Stimulated activated naive CD8-positive, alpha-beta T cell treated with anti-CD3 and anti-CD28 coated beads, Interleukin-15, amount 100 ng/mL, for 72 hours (primary cell): ENCODE measurements at places on chromosomes 6 and 20.

DNA sequence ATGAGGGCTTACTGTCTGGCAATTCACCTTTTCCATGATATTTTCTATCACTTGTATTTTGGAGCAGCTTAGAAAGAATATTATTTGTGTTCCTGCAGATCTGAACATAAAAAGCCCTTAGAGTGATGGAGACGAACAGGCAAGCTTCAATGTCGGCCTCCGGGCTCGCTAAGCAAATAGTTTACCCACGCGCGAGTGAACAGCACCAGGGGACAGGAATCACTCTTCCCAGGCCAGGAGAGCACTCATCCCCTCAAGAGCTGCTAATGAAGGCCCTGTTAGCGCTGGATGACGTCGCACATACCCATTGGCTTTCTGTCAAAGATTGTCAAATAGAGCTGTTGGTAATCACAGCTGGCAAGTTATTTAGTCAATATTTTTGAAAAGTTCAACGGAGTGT lies 395.7 kb downstream of the ZFAND3 start:
- no peak for DNase-seq

GRCh38 chr6:34236131-34236442 lies 586 bp upstream of the HMGA1 start:
- DNase-seq, result peak; percentile 65

- no peak for DNase-seq
Measured at GRCh38 chr20:44621939-44622338, 29.6 kb downstream of the ADA start.

DNA sequence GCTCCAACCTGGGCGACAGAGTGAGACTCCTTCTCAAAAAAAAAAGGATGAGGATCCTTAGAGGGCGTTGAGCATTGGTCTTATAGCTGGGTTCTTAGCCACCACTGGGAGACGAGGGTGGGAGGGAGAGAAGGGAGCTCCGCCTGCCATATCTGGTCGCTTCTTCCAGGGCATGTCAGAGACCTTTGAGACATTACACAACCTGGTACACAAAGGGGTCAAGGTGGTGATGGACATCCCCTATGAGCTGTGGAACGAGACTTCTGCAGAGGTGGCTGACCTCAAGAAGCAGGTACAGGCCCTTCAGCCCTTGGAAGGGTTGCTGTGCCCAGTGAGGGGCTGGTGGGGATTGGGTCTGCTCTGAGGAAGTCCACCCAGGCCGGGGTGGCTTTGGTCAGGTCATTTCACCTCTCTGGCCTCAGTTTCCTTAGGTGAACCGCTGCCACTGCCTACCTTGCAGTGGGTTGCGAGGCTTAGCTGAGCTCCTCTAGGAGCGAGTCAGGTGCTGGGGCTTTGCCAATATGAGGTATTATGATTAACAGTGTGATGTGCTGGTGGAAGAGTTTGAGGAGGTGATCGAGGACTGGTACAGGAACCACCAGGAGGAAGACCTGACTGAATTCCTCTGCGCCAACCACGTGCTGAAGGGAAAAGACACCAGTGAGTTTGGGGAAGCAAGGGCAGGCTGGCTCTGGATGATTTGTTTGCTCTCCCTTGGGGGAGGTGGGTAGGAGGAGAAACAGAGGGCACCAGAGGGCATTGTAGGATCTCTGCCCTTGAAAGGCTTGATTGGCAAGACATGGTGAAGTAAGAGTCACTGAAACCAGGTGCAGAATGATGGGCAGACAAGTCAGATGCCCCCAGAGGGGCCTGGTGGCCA lies 8.5 kb downstream of the CNPY3 start:
- DNase-seq, result no peak

GRCh38 chr6:28587746-28588075 lies 62.0 kb downstream of the GPX5 start:
- no peak for DNase-seq

DNA sequence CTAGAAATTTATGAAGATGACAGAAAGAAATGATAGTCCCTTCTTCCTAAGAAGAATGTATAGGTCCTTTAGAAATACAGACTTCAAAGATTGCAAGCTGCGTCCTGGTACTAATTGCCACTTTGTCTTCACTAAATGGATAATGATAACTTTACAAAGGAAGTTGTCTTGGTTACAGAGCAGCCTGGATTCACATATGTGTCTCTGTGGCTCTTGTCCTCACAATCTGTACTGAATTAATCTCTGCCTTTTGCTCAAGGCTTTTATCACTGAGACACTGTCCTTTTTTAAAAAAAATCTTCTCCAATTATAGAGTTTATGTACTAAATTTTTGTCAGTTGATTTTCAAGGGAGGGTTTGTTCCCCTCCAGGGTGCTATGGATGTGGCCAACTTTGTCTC lies 17.5 kb upstream of the MRAP2 start:
- no peak for DNase-seq

- DNase-seq, result no peak
Measured at GRCh38 chr6:71033890-71034289, 77.0 kb upstream of the B3GAT2 start.

DNA sequence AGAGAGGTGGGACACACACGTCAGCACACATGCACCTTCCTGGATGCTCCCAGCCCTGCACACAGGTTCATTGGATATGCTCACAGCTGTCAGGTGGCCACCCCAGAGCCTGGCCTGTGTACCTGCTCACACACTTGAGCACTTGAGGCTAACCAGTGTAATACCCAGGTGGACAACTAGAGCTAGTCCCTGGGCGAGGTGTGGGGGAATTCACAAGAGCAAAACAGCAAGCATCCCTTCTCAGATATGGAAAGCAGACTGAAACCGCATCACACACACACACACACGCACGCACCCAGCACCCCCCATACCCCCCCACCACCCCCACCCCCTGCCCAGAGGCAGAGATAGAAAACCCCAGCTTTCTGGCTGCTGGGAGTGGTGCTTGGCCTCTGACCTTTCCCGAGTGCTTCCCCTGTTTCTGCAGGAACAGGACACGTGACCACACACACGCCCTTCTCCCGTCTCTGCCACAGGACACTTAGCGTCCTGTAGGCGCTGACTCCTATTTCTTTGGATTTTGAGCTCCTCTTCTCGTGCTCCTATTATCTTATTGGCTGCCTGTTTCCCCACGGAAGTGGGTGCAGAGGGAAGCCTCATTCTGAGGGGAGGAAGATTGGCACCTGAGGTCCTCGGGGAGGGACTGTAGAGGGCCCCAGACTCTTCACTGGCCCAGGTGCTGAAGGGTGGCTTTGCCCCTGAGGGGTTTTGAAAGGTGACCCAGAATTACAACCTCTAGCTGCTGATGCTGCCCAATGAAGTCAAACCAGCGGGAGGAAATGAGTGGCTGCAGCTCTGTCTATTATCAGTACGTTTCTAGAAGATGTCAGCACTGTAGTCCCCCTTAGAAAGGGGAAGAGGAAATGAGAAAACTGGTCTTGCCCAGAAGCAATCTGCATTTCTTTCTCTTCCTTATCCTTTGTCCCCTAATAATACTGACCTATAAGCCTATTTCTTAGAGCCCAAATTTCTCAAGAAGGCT lies 65.8 kb downstream of the SYTL3 start:
- no peak for DNase-seq

GRCh38 chr6:150627585-150628025 lies 27.9 kb downstream of the PLEKHG1 start:
- DNase-seq, result no peak

GRCh38 chr6:149859368-149859767 lies 4.8 kb downstream of the LRP11 start:
- DNase-seq, result no peak

GRCh38 chr6:151808371-151809241 lies 1.1 kb downstream of the ESR1 start:
- no peak for DNase-seq

DNA sequence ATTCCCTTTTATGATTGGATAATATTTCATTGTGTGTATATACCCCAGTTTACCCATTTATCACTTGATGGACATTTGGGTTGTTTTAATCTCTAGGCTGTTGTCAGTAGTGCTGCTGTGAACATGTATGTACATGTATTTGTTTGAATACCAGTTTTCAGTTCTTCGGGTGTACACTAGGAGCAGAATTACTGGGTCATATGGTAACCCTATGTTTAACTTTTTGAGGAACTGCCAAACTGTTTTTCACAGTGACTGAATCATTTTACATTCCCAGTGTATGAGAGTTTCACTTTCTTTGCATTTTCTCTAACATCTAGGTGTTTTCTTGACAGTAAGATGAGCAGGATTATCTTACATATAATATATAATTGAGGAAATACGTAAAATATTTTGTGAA lies 44.7 kb upstream of the ADIG start:
- DNase-seq, result no peak

GRCh38 chr20:41245086-41245707 lies 72.3 kb downstream of the ZHX3 start:
- peak; percentile 7 for DNase-seq

- no peak for DNase-seq
Measured at GRCh38 chr6:37507690-37508421, 8.2 kb upstream of the CCDC167 start.

- no peak for DNase-seq
Measured at GRCh38 chr6:109255946-109256640, 126.2 kb downstream of the CD164 start.

- DNase-seq, result no peak
Measured at GRCh38 chr6:101429270-101429669, 35.8 kb downstream of the GRIK2 start.

- no peak for DNase-seq
Measured at GRCh38 chr6:146886587-146887446, 288.0 kb downstream of the ADGB start.

GRCh38 chr20:63357921-63358905 lies 2.9 kb downstream of the CHRNA4 start:
- DNase-seq, result no peak

- no peak for DNase-seq
Measured at GRCh38 chr6:79841577-79842375, 105.6 kb downstream of the ELOVL4 start.

DNA sequence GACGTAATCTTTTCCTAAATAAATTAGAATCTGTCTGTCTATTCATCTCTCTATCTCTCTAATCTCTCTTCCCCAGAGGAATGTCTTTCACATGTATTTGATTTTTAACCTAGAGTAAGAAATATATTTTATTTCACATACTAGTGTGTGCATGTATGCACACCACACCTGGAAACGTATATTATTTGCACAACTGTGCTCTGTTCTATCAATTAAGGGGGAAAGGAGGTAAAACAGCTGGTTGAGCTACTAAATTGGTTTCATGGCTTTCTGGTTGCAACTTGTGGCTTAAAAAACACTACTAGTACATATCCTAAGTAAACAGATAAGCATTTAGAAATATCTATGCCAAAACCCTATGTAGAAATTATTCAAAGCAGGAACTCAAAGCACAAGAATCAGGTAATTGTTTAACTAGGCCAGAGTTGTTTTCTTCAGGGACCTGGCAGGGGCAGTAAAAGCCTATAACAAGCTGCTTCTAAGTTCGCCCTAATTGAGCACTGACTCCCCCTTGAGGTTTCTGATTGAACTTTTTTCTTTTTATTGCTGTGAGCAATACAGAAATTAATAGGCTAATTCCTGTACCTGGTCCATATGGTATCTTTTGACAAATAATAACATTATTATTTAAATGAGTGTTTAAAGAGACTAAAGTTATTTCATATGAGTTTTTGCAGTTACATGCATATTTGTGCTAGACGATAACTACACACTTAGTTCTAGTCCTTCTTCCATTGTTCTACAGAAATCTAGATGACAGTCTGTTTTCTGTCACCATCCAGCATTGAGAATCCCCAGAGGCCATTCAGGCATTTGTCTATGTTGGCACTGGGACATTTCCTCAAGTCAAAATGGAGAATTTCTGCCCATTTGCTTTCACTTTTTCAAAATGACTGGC lies 88.6 kb downstream of the MCHR2 start:
- no peak for DNase-seq

DNA sequence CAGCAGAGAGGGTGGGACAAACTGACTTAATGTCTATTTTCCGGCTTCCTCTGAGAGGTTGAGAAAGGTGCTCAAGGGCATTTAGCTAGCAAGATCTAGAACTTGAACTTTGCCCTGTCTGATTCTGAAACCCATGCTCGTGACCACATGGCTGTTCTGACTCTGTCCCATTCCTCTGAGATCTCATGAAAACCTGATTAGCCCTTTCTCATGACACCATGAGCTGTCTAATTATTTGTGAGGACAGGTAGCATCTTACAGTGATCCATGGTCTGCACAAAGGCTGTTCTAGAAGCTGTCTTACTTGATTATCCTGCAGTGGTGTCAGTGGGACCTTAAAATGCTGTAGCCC lies 89.6 kb upstream of the TOX2 start:
- DNase-seq, result no peak

- DNase-seq, result no peak
Measured at GRCh38 chr6:169454872-169455204, 201.2 kb upstream of the THBS2 start.

- no peak for DNase-seq
Measured at GRCh38 chr6:53582963-53583362, 38.1 kb upstream of the GCLC start.

- DNase-seq, result no peak
Measured at GRCh38 chr6:39847221-39847620, 55.0 kb downstream of the DAAM2 start.

- DNase-seq, result no peak
Measured at GRCh38 chr6:158344534-158344933, 32.3 kb downstream of the TULP4 start.

- no peak for DNase-seq
Measured at GRCh38 chr6:112284603-112285002, 30.2 kb upstream of the LAMA4 start.

- DNase-seq, result no peak
Measured at GRCh38 chr20:63497946-63498935, 642 bp downstream of the EEF1A2 start.

- DNase-seq, result no peak
Measured at GRCh38 chr20:38196592-38196991, 31.5 kb upstream of the TGM2 start.

DNA sequence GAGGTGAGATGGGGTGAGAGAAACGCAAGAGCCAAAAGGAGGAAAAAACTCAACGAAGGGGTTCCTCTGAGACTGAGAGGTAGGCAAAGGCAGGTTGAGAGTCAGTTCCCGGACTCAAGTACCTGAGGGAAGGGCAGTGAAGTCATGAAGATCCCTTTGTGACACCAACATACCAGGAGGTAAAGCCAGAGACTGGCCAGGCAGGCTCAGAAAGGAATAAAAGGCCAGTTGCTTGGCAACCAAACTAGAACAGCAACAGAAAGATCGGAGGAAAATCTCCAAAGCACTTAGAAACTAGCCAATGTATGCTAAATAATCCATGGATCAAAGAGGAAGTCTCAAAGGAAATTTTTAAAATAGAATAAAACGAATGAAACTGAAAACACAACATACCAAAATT lies 209.8 kb upstream of the PROKR2 start:
- DNase-seq, result no peak

DNA sequence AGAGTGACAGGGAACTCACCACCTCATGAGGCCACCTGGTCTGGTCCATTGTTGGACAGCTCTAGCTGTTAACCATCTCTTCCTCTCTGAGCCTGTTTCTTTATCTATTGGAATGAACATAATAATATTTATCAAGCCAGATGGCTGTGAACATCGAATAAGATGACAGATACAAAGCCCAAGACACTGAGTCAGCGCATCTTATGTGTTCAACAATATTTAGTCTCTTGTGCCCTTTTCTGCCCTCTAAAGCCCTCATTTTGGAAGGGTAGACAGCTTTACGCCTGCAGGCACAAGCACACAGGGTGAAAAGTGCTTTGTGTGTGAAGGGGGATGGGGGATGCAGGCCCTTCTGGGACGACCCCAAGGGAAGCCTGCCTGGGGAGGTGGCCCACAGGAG lies 164.0 kb downstream of the GRM4 start:
- peak; percentile 2 for DNase-seq

GRCh38 chr6:113445201-113445600 lies 411.9 kb upstream of the MARCKS start:
- no peak for DNase-seq

GRCh38 chr20:60090631-60091030 lies 132.4 kb downstream of the CDH26 start:
- DNase-seq, result no peak

GRCh38 chr6:79399499-79399898 lies 137.7 kb downstream of the LCA5 start:
- DNase-seq, result no peak
